ENCODE measurements at places on chromosomes 6 and 20.

DNA sequence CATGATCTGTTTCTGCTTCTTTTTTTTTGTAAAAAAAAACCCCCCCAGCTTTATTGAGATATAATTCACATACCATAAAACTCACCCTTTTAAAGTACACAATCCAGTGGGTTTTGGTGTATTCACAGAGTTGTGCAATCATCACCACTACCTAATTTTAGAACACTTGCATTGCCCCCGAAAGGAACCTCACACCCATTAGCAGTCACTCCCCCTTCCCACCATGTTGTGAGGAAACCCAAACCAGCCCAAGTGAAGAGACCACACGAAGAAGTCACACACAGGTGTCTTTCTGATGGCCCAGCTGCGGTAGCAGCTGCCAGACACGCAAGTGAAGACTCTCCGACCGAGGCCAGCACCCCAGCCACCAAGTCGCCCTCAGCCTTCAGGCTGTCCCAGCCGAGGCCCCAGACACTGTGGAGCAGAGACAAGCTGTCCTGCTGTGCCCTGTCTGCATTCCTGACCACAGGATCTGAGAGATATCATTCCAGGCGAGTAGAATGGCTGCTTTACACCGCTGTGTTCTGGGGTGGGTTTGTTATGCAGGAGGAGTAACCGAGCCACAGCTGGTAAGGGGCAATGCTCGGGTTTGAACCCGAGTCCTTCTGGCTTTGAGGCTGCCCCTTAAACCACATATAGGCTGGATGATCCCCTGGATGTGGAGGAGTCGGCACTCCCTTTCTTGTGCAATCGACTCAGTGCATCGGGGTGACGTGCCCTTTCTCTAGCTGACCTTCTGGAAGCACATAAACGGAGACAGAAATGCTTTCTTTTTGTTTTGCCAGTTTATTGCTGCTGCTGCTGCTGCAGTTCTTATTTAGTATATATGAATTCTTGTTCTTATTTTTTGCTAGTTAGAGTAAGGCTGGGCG is 59.1 kb upstream of the PTPN1 start:
- no peak for DNase-seq

- no peak for DNase-seq
Observed at GRCh38 chr6:156804402-156804801, 27.2 kb downstream of the ARID1B start.

DNA sequence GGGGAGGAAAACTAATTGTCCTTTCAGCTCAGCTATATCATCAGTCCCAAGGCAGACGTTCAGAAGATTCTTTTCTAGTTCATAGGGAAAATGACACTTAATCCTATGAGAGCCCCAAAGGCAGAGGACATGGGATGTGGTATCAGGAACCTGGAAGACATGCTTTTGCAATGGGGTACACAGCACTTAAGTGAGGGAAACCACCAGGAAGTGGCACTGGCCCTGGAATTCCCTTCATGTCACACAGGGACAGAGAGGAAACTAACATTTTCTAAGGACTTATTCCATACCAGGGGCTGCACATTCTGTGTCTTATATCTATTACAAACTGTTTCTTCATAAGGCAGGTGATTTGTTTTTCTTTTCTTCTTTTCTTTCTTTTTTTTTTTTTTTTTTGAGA is 28.2 kb downstream of the VPS52 start:
- no peak for DNase-seq

DNA sequence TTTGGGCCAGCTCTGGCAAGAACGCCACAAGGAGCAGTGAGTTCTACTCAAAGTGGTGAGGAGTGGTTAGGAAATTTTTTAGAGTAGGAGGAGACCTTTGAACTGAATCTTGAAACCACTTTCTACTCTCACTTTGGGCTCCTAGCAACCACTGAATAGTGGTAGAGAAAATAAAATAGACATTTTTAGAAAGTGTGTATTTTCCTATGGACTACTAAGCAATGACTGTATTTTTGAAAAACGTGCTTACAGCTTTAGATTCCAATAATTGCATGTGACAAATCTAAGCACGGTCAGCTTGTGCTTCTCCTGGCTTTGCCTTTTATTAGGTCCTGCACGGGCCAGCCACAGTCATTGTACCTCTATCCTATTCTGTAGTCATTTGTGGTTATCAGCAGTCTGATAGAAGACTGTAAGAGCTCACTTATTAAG is 8.7 kb upstream of the IFNGR1 start:
- no peak for DNase-seq

- no peak for DNase-seq
Observed at GRCh38 chr6:90714319-90714718, 127.4 kb upstream of the MAP3K7 start.

DNA sequence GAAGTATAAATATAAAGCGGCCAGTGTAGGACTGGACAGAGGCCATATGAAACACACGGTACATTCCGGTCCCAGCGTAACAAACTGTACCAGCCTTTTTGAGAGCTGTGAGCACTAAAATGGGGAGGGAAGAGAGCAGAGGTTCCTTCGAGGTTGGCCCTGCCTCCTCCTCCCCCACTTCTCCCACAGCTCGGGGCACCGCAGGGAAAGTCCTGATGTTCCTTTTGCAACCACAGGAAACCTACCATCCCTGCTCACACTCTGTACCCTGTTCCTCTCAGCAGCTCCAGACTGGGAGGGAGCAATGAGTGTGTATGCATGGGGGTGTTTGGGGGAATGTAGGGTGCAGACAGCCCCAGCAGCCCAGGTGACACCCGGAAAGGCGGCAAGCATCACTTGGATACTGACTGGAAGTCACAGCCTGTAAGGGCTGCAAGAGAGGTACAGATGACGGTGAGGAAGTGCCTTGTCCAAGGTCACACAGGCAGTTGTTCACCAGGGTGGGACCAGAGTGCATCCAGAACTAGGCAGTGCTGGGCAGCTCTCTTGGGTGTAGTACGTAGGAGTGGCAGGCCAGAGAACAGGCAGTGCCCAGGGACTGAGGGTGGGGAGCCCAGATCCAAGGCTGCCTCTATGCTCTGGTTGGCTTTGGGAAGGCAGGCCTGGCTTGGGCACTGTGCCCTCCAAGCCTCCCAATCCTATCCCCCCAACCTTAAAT is 11.0 kb upstream of the ARMC12 start:
- DNase-seq, result no peak

- DNase-seq, result no peak
Observed at GRCh38 chr20:11813106-11813890, 104.4 kb upstream of the BTBD3 start.

DNA sequence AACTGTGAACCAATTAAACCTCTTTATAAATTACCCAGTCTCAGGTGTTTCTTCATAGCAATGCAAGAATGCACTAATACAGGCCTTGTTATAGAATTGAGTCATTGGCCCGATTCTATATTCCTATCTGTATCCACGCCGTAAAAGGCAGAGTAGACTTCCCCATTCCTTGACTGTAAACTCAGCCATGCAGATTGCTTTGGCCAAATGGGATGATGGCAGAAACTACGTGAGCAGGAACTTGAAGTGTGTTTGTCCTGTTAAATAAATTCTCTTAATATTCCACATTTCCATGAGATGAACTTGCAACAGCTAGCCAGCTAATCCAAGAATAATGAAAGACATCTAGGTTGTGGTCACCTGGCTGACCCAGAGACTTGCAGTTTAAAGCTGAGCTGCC is 3.9 kb upstream of the SAYSD1 start:
- DNase-seq, result no peak

DNA sequence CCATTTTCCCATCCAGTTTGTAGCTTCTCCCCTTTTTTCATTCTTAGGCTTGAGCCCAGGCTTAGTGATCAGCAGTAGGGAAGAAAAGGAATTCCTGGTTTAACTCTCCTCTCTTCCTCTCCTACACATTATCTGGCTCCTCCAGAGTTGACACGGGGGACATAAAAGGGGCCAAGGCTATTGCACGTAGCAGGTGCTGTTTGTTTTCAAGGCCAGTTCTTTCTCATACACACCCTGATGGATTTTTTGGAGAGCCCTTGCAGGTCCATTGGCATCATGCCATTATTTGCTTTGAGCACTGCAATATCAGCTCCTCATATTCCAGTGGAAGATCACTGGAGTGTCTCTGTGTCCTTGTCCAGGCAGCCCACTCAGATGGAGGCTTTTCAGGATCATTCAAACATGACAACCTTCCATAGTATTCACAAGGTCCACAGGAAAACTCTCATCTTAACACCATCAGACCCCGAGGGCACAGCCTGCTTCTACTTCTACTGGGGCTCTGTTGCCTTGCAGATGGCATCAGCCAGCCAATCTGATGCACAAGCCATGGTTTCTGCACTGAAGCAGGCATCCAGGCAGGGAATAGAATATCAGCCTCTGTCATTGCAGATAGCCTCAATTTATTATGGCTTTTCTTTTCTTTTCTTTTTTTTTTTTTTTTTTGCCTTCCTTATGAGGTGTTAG is 18.8 kb downstream of the PLCB4 start:
- no peak for DNase-seq

GRCh38 chr6:137011406-137011805 is 33.4 kb downstream of the IL20RA start:
- no peak for DNase-seq

- DNase-seq, result no peak
Observed at GRCh38 chr6:17600527-17601385, 654 bp downstream of the FAM8A1 start.

GRCh38 chr20:37518606-37519507 is 2.2 kb upstream of the NNAT start:
- DNase-seq, result no peak
